Hippocampal formation (tissue), 2 donors: ENCODE measurements at places on chromosomes 2 and 18.

- no peak for DNase-seq
These were observed 142.0 kb downstream of the PRKCE start for GRCh38 chr2:45793305-45793962.

DNA sequence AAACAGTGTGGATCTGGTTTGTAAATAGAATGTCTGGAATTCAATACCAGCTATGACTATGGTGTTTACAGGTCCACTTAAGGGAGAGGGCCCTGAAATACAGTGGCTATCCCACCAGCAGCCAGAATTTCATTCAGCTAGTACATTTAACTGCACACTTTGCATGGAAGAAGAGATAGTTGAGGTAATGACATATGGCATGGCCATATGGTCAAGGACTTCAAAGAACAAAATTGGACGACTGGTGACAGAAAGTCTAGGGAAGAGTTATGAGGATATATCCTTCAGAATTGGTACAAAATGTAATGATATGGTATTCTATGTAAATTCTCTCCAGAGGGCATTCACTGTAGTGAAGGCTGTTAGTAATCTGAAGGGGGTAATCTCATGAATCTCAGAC is 105.0 kb downstream of the IKZF2 start:
- no peak for DNase-seq

GRCh38 chr18:9449600-9450414 is 25.5 kb upstream of the RALBP1 start:
- no peak for DNase-seq

DNA sequence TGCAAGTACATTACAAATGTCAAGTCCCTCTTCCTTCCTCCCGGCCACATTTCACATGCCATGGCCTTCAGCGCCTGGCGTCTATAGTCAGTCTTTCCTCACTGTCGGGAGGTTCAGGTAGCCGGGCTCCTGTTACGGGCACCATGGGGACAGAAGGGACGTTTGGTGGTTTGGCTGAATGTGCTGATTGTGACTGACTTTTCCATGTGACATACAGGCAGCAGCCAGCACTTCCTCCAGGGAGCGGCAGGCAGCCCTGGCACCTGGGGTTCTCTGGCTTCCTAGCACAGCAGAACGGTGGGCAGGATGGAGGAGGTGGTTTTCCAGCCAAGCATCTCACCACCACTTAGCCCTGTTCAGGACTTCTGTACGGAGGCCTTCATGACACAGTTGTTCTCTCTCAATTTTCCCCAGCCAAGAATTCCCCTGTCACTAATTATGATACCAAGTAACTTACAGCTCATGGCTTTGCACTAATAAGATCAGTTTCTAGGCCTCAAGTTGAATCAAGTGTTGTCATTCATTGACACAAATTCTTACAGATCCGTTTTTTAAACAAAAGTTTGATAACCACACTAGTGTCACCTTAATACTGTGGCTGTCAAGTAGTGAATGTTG is 83.9 kb upstream of the REV1 start:
- no peak for DNase-seq

DNA sequence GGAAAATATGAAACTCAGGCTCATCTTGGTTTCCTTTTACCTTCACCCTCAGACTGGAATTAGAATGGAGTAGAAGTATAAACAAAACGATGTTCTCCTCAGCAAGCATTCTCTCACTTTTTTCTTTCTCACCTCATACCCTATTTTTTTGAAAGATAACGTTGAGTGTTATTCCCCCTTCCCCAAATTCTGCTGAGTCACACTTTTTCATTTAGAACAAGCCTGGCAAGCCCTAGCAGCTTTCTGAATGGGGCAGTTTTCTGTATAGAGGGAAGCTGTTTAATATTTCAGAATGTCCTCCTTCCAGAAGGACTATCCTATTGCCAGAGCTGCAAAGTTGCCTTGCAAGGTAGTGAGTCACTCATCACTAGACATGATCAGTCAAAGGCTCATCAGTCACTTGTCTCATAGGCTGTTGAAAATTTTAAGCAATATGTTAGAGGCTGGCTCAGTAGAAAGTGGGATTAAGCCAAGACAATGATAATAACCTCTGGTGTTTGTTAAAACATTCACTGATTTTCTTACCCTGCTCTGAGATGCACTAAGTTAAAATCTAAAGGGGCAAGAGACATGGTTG is 416.1 kb downstream of the RNF144A start:
- DNase-seq: no peak

- DNase-seq: no peak
These were observed 34.7 kb upstream of the MCFD2 start for GRCh38 chr2:46950314-46950713.

GRCh38 chr2:43495727-43496126 is 100.1 kb downstream of the THADA start:
- DNase-seq: no peak

DNA sequence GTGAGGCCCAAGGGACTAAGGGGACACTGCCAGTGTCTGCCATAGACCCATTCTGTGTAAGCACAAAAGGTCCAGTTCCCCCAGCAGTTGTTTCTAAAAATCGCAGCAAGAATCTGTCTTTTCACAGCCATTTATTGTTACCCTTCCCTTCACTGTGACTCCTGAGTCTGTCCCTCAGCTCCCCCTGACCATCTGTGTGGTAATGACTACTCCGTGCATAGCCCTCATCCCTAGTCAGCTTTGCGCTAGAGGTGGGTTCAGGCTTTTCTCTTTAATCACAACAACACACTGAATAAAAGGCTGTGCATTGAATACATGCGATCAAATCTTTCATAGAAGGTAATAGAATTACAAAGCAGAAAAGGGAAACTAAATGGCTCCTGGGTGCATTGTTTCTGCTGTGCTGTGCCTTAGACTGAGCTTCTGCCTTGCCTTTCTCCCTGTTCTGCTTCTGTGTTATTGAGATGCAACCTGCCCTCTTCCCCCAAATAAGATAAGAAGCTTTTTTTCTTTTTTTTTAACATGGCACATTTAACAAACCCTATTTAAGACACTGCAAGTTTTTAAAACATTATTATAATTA is 836.0 kb upstream of the CDH2 start:
- no peak for DNase-seq

DNA sequence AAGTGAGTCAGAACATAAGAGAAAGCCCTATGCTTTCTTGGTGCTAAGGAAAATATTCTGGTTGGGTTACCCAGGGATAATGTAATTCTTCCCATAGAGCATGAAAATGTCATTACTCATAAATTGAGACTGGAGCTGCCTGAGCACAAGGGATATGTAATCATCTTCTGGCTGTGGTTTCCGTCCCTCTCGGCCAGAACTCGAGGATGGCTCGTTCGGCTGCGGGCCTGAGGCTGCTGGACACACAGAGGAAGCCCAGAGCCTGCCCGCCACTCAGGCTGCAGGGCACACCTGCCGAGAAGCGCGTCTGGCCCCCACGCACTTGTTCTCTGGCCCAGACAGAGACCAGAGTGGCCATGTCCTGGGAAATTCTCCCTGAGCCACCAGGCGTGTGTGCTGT is 104.9 kb downstream of the ASAP2 start:
- DNase-seq: no peak

DNA sequence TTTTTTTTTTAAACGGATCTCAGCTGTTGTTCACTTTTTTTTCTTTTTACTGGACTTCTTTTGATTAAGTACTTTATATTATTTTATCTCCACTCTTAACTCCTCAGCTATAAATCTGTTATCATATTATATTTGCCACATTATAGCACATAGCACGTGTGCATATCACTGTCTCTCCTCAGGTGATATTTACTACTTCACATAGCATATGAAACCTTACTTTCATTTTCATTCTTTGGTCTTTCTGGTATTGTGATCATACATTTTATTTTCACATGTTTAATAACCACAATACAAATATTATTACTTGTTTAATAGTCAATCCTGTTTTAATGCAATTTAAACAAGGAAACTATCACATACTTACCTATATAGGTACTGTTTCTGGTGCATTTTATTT is 993.1 kb upstream of the TMEFF2 start:
- DNase-seq: no peak

DNA sequence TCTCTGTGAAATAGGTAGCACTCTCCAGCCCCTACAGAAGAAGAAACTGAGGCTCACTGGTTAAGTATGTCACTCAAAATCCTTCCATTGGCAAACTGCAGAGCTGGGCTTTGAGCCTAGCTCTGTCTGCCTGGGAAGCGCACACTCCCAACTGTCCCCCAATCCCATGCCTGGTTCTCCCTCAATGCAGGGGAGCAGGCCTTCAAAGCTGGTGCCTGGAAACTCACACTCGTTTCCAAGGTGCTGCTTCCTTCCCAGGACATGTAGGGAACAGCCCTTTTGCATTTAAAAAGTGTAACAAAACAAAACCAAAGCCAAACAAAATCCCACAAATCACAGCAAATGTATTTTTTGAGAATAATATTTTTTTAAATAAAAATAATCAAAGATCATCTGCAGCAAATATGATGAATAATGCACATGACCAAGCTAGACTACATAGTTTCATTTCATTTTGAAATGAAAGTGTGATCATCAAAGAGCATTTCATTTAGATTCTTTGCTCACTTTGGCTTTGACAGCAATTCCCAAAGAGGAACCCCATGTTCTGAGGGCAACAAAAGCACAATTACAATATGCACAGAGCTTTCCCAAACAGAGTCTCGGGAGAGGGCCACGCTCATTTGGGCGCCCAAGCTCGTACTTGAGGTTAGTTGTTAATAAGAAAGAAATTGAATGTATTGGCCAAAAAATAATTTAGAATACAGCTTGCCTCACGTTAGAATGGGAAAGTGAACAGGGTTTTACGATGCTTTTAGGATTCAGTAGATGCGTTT is 96.7 kb upstream of the ACKR3 start:
- peak; percentile 38 for DNase-seq

- no peak for DNase-seq
These were observed 789 bp upstream of the TGFA start for GRCh38 chr2:70554338-70554892.

GRCh38 chr2:47401789-47402554 is 984 bp upstream of the MSH2 start:
- no peak for DNase-seq
